Effector CD4-positive, alpha-beta T cell (primary cell): ENCODE measurements at places on chromosomes 3 and 15.

- no peak for DNase-seq
Measured at GRCh38 chr15:93362203-93362602, 273.2 kb upstream of the RGMA start.

DNA sequence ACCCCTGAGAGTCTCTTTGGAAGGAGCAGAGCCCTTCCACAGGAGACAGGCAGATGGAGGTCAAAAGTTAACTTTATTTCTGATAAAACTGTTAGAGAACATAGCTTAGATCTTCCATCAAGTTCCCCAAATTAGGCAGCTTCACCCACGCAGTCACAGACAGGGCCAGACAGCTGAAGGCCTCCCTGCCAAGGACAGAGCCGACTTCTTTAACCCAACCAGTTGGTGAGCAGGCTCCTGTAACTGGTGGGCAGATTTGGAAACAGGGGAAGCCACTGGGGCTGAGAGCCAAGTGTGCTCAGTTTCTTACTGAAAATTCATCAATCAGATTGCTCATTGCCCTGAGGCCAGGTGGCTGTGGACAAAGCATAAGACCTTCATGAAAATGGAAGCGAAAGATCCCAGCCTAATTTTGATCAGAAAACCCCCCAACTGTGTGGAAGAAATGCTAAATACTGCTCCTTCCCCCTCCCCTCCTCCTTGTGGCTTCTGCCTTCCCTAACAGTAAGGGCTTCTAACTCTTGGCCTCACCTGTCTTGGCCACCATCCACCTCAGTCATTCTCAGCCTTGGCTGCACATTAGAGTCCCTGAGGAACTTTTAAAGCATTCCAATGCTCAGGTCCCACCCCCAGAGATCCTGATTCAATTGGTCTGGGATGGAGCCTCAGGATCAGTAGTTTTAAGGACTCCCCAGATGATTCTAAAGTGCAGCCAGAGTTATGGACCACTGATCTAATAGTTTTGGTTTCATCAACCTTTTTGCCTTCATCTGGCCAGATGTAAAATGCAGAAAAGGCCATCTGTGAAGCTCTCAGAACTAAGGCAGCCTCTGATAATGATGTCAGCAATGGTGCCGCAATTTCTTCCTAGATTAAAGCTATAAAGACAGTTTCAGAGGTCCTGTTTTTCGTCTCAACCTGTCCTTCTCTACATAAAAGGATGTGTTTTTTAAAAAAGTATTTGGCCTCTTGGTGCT lies 11.5 kb downstream of the CLRN1 start:
- no peak for DNase-seq

GRCh38 chr3:111585217-111585616 lies 9.9 kb downstream of the ZBED2 start:
- DNase-seq, result no peak

DNA sequence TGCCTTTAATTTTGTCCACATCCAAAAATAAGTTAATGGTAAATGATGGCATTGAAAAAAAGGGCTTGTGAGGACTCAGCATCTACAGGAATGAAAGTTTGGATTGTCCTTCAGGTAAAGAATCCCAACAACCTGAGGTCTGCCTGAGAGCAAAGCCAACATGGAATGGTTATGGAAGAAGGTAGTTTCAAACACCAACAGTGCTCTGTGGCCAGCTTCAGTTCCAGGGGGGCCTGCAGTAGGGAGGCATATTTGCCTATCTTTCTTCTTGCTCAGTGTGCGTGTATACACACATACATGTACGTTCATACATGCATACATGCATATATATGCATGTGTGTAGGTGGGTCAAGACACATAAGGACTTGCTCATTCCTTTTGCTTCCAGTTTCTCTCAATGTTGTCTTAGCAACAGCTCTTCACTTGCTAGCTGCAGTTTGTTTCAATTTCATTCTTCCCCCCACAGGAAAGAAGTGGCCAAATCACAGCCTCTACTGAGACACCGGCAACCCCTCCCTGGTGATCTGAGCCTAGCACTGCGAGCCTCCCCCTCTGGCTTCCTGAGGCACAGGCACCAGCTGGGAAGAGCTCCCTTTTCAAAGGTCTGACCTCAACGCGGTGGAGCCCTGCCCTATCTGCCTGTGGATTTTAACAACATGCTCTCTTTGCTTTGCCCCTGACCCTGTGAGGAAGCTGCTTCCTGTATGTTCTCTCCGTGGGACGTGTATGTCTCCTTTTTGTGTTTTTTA lies 146.2 kb downstream of the KLF13 start:
- peak; percentile 28 for DNase-seq

DNA sequence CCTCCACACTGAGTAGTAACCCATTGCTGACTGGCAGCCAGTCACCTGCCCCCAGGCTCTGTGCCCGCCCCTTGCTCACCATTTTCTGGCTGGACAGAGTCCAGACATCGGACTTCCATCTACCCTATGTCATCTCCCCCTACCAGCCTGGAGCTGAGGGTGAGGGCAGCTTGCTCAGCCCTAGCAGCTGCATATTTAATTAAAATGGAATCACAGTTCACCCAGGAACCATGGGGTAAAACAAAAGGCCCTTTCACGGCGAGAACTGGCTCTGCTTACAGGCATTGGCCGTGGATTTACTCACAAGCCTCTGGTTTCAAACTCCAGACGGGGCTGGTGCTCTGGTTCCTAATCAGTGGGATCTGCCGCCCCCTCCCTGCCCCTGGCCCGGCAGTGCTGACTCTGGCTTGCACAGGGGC lies 94.9 kb upstream of the ATP2B2 start:
- no peak for DNase-seq

DNA sequence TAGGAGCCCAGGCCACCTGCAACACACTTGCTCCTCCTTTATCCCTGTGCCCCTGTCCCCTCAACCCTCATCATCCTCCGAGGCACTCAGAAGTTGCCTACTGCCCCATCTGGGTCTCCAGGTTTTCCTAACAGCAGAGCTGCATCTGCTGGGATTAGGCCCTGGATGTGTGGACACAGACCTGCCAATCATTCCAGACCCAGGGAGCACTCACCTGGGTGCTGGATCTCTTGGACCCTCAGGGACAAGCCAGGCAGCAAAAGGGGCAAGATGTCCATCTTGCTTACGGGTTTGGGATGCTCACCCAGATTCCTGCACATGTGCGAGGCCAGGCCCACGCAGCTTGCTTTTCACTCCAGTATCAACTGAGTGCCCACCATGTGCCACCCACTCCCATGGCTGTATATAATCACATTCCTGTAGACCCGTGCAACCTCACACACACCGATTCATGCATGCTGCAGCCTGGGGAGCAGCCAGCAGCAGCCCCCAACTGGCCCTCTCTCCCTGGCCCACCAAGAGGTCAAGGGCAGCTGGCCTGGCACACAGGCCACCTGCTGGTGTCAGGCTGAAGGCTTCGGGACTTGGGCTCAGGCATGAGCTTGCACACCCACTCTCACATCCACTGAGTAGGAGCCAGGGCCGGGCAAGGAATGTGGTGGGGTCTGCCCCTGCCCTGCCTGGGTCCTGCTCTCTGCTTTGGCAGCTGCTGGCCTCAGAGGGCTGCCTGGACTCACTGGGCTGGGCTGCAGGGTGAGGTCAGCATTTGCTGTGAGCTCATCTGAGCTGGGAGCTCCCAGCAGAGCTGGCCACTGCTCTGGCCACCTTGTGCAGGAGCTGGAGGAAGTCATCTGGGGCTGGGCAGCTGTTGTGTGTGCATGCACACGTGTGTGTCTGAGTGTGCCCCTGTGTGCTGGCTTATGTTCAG lies 14.9 kb downstream of the PRKCD start:
- DNase-seq, result no peak

DNA sequence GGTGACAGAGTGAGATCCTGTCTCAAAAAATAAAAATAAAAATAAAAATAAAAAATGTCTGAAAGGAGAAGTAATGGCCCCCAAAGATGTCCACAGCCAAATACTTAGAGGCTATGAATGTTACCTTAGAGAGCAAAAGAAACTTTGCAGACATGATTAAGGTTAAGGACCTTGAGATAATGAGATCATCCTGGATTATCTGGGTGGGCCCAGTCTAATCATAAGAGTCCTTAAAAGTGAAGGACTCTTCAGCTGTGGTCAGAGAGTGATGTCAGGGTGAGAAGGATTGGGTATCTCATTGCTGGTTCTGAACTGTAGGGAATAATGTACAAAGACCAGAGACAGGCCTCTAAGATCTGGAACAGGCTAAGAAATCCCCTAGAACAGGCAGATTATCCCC lies 84.9 kb upstream of the POU1F1 start:
- no peak for DNase-seq
